ENCODE measurements at places on chromosomes 13 and 19. TPM values are rescaled to one million over a fixed set of nuclear protein-coding genes. Genes with fewer than 3 reads are reported as not detected.

DNA sequence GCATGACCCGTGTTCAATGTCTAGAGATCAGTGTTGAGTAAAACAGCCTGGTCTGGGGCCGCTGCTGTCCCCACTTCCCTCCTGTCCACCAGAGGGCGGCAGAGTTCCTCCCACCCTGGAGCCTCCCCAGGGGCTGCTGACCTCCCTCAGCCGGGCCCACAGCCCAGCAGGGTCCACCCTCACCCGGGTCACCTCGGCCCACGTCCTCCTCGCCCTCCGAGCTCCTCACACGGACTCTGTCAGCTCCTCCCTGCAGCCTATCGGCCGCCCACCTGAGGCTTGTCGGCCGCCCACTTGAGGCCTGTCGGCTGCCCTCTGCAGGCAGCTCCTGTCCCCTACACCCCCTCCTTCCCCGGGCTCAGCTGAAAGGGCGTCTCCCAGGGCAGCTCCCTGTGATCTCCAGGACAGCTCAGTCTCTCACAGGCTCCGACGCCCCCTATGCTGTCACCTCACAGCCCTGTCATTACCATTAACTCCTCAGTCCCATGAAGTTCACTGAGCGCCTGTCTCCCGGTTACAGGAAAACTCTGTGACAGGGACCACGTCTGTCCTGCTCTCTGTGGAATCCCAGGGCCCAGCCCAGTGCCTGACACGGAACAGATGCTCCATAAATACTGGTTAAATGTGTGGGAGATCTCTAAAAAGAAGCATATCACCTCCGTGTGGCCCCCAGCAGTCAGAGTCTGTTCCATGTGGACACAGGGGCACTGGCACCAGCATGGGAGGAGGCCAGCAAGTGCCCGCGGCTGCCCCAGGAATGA, 1.5 kb upstream of the CEACAM5 start:
- DNase-seq = peak; percentile 78
- H3K4me3 ChIP-seq = no peak overlapping the region
- no peaks in the 10 kb centered on the region for H3K36me3 ChIP-seq
- no peaks in the 10 kb centered on the region for H3K27me3 ChIP-seq
- H3K27ac ChIP-seq = no peak overlapping the region
- H3K4me1 ChIP-seq = no peaks in the 10 kb centered on the region

The ZNF177 gene
- 2.0 TPM for total RNA-seq

- H3K36me3 ChIP-seq = no peaks in the 10 kb centered on the region
- H3K4me1 ChIP-seq = no peaks in the 10 kb centered on the region
- no peak for DNase-seq
- H3K27me3 ChIP-seq = no peaks in the 10 kb centered on the region
- no peak overlapping the region for H3K27ac ChIP-seq
- no peak overlapping the region for H3K4me3 ChIP-seq
Measured at GRCh38 chr13:30802501-30802900, 67.2 kb downstream of the ALOX5AP start.

DNA sequence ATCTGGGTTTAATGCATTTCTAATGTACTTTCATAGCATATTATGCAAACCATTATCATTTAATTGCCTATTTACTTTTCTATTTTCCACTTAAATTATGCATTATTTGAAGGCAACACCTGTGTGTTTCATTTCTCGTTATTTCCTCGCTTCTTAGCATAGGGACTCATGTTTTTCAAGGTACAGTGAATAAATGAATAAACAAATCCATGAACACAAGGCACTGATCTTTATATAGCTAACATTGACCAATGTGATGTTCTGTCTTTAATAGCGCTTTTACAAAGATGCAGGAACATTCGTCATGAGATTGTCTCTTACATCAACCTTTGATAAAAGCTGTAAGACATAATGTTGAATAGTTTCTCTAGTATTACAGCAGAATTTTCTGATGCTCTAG, 121.2 kb downstream of the B3GLCT start:
- H3K4me3 ChIP-seq = no peak overlapping the region

The ZIK1 gene
- 3.5 TPM for total RNA-seq

The LMTK3 gene
- 0.71 TPM for total RNA-seq

GRCh38 chr19:57719424-57719823, 8.0 kb downstream of the ZNF671 start:
- H3K27ac ChIP-seq = no peak overlapping the region
- H3K4me3 ChIP-seq = no peak overlapping the region
- no peaks in the 10 kb centered on the region for H3K4me1 ChIP-seq
- H3K27me3 ChIP-seq = no peaks in the 10 kb centered on the region

The HIPK4 gene
- total RNA-seq = 0.21 TPM

DNA sequence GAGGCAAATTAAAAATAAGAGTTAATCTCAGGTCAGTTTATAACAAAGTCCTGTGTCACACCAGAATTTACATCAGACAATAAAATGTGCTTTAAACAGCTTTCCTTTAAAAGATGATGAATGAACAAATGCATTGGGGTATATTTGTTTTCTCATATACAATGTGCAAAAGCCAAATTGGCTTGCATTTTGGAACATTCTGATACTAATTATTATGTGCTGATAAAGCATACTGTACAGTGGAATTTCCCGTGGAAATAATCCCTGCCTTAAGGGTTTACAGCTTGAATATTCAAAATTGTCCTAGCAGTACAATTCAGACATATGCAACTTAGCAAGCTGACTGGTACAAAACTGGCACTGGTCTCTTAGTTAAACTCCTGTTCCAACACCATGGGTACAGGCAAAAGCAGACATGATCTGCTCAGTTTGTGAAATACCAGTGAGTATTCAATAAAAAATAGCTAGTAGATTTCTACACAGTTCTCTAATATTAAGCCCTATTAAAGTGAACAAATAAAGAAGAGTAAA, 373.4 kb downstream of the SLITRK1 start:
- no peak for DNase-seq
- no peaks in the 10 kb centered on the region for H3K4me1 ChIP-seq
- H3K27me3 ChIP-seq = no peaks in the 10 kb centered on the region
- H3K4me3 ChIP-seq = no peak overlapping the region
- H3K27ac ChIP-seq = no peak overlapping the region

GRCh38 chr19:15758379-15758778, 20.6 kb downstream of the OR10H3 start:
- no peaks in the 10 kb centered on the region for H3K4me1 ChIP-seq
- H3K27ac ChIP-seq = no peak overlapping the region
- H3K36me3 ChIP-seq = no peaks in the 10 kb centered on the region
- no peaks in the 10 kb centered on the region for H3K27me3 ChIP-seq
- DNase-seq = no peak

DNA sequence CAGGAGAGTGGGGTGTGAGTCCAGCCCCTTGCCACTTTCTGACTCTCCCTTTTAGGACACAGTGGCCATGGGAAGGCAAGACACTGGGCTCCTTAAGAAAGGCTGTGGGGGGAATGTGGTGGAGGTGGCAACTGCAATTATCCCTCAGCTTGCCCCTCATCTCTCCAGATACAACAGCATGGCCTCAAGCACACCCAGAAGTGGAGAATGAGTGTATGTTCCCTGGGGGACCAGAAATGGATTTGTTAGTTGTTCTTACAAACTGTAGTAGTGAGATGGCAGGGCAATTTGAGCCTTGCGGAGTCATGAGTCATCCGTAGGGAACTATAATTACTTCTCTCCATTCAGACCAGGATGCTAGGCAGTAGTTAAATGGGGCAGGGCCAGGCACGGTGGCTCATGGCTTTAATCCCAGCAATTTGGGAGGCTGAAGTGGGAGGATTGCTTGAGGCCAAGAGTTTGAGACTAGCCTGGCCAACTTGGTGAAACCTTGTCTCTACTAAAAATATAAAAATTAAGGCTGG, 25.6 kb upstream of the CXCL17 start:
- H3K27ac ChIP-seq = no peak overlapping the region
- DNase-seq = no peak
- no peaks in the 10 kb centered on the region for H3K36me3 ChIP-seq

DNA sequence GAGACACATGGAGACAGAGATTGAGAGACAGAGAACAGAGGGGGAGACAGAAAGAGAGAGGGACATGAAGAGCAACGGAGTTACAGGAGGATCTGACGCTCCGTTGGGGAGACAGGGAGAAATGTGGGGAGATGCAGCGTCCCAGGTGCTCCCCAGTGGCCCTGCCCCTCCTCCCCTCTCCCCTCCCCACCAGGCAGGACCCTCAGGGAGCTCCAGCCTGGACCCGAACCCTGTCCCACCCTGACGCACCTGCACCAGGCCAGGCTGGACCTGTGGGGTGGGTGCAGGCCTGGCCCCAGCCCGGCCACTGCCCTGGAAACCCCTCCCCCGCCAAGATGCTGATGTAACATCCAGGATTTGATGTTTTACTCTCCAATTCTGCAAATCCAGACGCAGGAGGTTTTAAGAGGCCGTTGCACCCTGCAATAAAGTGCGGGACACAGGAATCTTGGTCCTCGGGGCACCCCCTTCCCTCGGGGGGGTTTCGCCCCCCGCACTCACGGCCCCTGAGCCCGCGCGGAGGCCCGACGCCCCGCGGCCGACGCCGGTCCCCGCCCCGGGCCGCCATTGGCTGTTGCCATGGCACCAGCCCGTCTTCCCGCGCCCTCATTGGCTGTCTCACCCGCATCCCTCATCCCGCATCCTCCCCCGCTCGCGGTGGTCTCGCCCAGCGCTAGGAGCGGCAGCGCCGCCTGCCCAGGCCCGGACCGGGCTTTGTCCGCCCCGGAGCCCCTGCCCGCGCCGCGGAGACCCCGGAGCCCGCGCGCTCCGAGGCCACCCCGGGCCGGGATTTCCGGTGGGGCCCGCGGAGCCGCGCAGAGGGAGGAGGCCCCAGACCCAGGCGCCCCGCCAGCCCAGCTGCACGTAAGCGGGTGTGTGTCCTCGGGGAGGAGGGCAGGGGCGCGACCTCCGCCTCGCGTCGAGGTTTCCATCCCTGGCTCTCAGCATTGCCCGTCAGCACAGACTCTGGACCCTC, at the start of gene APC2:
TSS of gene APC2 (plus strand) at position 655 of the 976 bp plus-strand sequence. CDS start 2,881 bp downstream, outside the sequence.
- no peaks in the 10 kb centered on the region for H3K4me1 ChIP-seq
- no peak within 1 kb of the TSS for H3K27ac ChIP-seq
- no peak within 1 kb of the TSS for H3K4me3 ChIP-seq
- H3K27me3 ChIP-seq = no peaks in the 10 kb centered on the region

- no peak overlapping the region for H3K27ac ChIP-seq
- no peaks in the 10 kb centered on the region for H3K4me1 ChIP-seq
- H3K36me3 ChIP-seq = peaks cover 3% of the 10 kb centered on the region
- H3K4me3 ChIP-seq = no peak overlapping the region
- no peak for DNase-seq
- H3K27me3 ChIP-seq = no peaks in the 10 kb centered on the region
Measured at GRCh38 chr19:19176950-19177349, 6.9 kb upstream of the MEF2B start.

- H3K36me3 ChIP-seq = no peaks in the 10 kb centered on the region
- peak; percentile 52 for DNase-seq
- H3K27me3 ChIP-seq = no peaks in the 10 kb centered on the region
- no peak overlapping the region for H3K4me3 ChIP-seq
Measured at GRCh38 chr13:46721054-46721453, 75.9 kb downstream of the ESD start.

DNA sequence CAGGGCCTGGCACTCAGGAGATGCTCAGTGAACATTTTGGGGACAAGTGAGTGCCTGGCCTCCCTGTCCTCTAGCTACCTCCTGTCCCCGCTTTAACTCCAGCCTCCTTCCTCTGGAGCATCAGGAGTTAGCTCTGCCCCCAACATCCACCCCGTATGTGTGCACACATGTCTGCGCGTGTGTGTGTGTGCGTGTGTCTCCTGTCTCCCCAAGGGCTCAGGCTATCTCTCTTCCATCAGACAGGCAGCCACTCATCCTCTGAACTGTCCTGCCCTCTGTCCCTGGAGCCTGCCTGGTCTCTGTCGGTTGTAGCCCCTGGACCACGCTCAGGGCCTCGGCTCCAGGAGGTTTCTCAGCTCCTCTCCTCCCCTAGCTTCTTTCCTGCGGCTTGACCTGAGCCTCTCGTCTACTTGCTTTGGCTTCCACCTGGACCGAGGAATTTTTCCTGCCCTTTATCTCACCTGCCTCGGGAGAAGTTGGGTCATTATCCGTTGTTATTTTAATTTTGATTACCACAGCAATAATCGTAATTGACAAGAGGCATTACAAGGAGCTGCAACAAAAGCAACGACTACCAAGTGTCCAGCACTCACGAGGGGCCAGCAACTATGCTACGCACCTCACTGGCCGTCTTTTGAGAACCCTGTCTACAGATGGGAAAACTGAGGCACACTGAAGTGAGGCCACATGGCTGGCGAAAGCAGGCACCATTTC, 32.0 kb upstream of the ASF1B start:
- DNase-seq = no peak
- no peaks in the 10 kb centered on the region for H3K4me1 ChIP-seq
- no peak overlapping the region for H3K4me3 ChIP-seq
- H3K36me3 ChIP-seq = peaks cover 2% of the 10 kb centered on the region
- H3K27me3 ChIP-seq = no peaks in the 10 kb centered on the region

The OR4F17 gene
- not detected for total RNA-seq

The KIR2DL3 gene
- total RNA-seq = not detected

DNA sequence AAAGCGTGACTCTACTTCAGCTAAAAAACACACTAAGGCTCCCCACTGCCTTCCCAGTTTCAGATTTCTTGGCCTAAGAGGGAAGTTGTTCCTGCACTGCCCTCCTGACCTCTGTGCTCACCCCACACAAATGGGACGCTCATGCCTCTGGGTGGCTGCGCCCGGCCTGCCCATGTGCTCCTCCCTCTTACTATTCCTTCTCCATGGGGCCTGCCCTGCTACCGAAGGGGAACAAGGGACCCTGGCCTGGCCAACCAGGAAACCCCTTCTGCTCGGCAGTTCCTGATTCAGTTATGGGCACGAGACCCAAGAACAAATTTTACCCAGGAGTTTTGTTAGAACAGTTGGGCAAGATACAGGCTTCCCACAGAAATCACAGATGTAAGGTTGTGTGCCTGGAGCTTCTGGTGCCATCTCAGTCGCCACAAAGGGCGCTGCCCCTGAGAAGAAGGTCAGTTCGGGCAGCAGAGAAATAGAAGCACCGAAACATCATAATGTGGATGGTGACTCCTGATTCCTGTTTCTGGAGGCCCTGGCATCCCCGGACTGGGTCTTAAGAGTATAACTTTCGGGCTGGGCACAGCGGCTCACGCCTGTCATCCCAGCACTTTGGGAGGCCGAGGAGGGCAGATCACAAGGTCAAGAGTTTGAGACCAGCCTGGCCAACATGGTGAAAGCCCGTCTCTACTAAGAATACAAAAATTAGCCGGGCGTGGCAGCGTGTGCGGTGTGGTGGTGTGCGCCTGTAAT, 5.4 kb upstream of the PLPP2 start:
- no peaks in the 10 kb centered on the region for H3K36me3 ChIP-seq
- H3K4me1 ChIP-seq = no peaks in the 10 kb centered on the region
- H3K27ac ChIP-seq = no peak overlapping the region
- H3K27me3 ChIP-seq = no peaks in the 10 kb centered on the region
- H3K4me3 ChIP-seq = no peak overlapping the region

The SHC2 gene
- total RNA-seq = 31.4 TPM

The TTC9B gene
- not detected for total RNA-seq
